SK-N-SH treated with all-trans-retinoic acid at 6 μM for 48 hours (cell line): ENCODE measurements at places on chromosomes 16 and 17.
A peak's percentile ranks its signal among the peaks of the same experiment; 100 is the strongest.

GRCh38 chr17:45973946-45974859 is 24.8 kb upstream of the STH start:
- ATAC-seq: no peak

DNA sequence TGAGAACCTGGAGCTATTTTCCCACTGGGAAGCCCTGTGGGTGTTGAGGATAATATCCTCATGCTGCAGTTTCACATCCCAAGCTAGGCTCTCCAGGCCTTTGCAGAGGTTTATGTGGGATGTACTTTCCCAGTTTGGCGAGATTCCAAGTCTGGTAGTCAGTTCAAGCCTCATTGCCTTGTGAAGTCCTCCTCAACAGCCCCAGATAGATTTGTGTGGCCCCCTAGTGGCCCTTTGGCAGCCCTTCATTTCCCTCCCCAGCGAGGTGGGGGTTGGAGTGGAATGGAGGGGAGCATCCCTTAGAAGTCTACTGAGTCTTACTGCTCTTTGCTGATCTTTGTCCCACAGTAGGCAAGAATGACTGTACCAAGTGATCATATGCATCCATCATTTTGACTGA is 137.9 kb downstream of the CDH11 start:
- peak; percentile 89 for ATAC-seq

DNA sequence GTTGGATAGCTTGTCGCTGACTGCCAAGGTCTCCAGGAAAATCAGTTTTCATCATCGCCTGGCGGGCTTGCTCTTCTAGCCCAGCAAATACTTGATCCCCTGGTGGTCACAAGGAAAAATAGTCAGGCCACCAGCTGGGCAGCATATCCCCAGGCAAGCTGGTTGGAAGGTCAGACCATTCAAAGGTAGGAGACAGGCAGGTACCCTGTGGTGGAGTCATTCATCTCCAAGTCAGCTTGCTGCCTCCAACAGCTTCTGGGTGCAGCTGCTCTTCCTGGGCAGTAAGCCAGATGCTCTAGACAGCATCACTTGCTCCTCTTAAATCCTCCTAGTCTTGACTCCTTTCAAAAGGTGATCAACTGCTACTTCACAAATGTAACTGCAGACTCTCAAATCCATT is 16.0 kb downstream of the ZNF821 start:
- no peak for ATAC-seq

DNA sequence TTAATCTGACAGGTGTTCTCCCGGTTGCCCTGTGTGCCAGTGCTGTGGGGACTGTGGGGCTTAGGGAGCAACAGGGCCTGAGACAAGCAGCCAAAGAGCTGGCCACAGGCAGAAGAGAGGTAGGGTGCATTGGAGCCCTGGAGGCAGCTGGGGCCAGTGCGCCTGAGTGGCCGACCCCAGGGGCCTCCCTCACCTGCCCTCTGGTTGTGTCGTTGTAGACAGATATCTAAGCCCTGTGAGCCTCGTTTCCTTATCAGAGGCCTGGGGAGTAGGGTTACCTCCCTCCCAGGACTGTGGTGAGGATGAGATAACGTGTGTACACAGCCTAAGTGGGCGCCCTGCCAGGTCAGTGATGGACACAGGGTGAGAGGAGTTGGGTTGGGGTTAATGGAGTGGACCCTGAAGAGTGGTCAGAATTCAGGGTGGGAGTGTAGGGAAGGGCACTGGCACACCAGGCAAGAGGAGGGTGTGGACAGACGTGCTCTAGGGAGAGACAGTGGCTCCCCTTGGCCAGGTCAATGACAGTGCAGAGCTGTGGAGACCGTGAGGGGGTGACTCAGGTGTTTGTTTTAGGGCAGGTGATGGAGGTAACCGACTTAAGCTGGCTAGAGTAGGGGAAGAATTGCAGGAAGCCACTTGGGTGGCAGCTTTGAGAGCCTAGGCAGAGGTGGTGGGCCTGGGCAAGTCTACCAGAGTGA is 3.4 kb downstream of the NARF start:
- no peak for ATAC-seq

- ATAC-seq: no peak
Measured at GRCh38 chr16:49051576-49051975, 230.1 kb downstream of the CBLN1 start.

- no peak for ATAC-seq
Measured at GRCh38 chr16:10376229-10376628, 9.6 kb upstream of the ATF7IP2 start.
